ENCODE measurements at places on chromosomes 13 and 19.
A peak's percentile ranks its signal among the peaks of the same experiment; 100 is the strongest.

DNA sequence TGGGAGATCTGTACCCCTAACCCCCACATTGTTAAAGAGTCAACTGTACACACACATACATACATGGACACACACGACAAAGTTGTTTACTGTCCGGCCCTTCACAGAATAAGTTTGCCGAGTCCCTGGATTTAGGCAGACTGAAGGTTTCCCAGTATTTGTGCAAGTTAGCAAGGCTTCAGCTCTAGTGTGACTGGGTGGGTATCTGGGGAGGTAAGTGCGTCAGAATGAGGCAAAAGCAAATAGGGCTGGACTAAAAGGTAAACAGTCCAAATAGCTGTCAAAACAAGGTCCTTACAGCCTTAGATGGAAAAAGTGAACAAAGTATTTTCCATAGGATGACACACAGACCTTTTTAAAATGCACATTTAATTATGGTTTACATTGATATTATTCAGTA is 228.4 kb upstream of the UFM1 start:
- DNase-seq: no peak

GRCh38 chr19:51595190-51596175 is 24.4 kb downstream of the ZNF175 start:
- DNase-seq: no peak

DNA sequence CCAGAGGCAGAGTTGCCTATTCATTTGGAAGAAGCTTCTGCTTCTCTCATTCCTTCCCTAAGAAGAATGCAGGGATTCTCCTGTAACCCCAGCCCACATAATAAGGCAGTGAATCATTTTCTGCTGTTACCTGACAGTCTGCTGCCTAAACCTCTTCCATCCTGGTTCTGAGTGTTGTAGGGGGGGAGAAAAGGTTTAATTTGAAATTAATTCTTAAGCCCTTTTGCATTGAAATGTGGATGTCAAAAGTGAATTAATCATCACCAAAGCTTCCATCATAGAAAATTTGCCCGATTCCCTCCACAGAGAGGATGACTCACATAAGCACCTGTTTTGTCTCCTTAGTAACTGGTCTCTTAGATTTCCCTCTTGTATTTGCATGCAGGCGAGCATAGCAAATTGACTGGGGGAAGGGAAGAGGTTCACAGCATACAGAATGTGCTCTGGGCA is 146.7 kb upstream of the FNDC3A start:
- peak; percentile 44 for DNase-seq

- DNase-seq: no peak
These were observed 26.3 kb downstream of the SIPA1L3 start for GRCh38 chr19:37932985-37933936.

DNA sequence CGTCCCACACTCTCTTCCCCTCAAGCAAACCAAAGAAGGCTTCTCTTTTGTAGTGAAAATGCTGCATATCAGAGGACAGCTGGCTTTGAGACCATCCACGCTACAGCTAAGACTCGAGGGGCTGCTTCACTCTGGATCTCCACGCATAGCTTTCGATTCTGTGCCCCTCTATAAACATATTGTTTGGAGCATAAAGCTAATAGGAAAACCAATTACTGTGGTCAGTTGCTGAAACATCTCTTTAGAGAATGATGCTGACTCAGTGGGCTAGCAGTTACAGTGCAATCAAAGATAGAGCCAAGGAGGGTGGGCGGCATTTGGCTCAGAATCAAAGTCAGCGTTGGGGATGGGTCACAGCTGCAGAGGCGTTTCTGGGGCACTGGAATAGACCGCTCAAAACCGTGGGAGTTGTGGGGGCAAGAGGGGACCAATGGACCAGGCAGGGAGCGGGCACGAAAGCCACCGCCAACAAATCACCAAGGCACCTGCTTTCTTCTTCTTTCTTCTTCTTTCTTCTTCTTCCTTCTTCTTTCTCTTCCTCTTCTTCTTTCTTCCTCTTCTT is 76.7 kb downstream of the RASL11A start:
- no peak for DNase-seq

DNA sequence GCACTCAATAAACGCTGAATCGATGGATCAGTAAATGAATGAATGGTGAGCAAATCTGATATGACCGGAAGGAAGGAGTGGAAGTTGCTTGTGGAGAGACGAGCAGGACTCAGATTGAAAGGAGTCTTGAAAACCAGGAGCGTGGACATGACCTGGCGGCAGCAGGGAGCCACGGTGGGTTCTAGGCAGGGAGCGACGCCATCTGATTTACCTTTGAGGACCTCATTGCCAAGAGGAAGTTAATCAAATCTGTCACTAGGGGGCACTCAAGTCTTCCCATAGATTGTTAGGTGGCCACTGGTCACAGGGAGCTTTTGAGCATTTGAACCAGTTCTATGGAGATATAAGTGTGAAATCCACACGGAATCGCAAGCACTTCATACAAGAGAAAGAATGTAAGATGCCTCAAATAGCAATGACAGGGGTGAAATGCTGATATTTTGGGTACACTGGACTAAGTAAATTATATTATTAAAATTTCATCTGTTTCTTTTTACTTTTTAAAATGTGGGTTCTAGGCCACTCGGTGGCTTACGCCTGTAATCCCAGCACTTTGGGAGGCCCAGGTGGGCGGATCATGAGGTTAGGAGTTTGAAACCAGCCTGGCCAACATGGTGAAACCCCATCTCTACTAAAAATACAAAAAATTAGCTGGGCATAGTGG is 9.2 kb upstream of the FBN3 start:
- DNase-seq: peak; percentile 86

DNA sequence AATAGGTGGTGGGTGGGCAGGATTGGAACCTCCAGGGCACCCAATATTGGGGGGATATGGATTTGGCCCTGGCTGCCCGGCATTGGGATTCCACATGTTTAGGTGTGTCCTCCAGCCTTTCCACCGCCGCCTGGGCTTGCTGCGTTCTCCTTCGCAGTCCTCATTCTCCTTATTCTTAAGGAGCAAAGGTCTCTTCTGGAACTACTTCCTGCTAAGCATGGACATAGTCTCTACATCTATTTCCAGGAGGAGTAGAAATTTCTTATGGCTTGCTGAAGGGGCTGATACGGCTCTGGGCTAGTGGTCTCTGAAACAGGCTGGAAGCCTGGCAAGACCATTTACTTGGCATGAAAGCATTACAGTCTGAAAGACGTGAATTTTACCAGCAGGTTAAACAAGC is 9.2 kb upstream of the FCGBP start:
- DNase-seq: no peak

DNA sequence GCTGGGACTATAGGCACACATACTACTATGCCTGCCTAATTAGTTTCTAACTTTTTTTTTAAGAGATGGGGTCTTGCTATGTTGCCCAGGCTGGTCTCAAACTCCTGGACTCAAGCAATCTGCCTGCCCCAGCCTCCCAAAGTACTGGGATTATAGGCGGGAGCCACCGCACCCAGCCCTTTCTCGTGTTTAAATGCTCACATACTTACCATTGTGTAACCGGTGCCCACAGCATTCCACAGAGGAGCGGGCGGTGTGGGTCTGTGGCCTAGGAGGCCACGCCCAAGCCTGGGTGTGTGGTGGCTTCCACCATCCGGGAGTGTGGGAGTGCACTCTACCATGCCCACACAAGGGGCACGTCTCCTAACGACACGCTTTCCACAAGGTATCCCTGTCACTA is 7.7 kb downstream of the LMNB2 start:
- no peak for DNase-seq

DNA sequence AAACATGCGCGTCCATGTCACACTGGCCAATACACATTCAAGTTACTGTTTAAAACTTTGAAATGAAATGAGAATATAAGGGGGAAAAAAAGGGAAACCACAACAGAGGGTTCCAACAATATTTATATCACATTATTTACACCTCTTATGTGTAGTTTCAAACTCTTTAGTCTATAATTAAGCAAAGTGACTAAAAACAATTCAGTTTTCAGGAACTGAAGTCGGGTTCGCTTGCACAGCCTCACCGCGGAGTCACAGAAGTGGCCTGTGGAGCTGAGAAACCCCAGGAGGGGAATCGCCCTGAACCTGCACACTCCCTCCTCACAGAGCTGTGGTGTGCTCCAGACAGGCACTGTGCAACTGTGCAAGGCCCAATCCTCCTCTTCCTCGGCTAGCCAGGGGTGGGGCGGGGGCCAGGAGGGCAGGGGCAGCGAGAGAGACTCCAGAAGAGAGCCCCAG is 75.9 kb downstream of the STK24 start:
- no peak for DNase-seq

GRCh38 chr13:50011461-50011860 is 3.8 kb upstream of the KCNRG start:
- DNase-seq: no peak

DNA sequence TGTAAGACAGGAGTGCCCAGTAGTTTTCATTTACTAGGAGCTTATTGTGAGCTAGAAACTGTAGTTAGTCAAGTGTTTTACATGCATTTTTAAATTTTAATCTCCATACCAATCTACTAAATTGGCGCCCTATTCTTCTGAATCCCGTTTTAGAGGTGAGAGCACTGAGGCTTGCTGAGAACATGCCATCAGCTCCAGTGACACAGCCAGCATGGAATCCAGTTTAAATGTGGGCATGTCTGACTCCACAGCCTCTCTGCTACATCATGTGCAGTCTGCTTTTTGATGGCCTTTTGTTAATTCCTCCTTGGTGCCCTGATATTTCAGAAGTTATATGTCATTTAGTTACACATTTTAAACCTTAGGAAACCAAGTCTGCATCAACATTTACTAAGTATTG is 325.4 kb downstream of the DLEU7 start:
- DNase-seq: no peak

DNA sequence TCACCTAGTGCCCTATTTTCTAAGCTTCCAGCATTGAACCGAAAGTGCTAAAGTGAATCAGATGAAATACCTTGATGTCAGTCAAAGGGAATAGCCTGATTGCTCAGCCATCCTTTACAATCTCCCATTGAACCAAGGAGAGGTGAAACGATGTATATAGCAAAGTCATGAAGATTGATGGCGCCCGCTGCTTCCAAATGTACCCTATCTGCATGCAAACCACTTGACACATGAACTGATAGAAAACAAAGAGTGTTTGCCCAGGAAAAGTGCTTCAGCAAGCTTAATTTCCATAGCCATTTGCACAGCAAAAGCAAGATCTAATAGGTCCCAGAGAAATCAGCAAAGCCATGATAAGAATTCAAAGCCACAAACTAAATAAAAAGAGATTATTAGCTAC is 624.9 kb upstream of the PCDH9 start:
- DNase-seq: no peak

DNA sequence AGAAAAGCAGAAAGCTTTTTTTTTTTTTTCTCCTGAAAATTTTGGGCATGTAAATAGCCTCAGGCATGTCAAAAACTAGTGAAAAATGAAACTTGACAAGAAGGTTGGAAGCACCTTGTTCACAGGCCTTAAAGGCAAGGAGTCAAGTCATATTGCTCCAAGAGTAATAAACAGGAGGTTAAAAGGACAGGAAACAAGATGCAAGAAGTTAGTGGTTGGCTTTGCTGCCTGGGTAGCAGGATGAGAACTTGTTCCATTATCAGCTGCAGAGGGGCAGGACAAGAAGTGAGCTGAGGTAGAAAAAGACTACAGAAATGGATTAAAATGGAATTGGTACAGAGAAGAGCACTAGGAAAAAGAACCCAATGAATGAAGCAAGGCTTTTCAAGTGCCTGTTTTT is 242.6 kb downstream of the DCT start:
- DNase-seq: no peak

DNA sequence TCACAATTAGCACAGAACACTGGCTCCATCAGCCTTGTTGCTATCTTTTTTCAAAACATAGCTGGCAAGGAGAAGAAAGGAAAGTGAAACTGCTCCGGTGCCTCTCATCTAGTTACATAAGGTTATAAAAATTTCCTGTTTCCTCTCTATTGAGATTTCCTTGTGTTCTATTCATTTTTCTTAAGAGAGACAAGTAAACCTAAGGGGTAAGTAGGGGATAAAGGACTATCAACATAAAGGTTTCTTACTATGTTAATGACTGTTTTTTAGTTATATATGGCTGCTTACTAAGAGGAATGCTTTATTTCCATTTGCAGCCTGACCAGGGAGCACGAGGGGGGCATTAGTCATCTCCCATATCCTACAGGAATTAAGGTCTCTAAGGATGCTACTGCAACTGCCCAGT is 73.2 kb upstream of the MLNR start:
- peak; percentile 46 for DNase-seq

DNA sequence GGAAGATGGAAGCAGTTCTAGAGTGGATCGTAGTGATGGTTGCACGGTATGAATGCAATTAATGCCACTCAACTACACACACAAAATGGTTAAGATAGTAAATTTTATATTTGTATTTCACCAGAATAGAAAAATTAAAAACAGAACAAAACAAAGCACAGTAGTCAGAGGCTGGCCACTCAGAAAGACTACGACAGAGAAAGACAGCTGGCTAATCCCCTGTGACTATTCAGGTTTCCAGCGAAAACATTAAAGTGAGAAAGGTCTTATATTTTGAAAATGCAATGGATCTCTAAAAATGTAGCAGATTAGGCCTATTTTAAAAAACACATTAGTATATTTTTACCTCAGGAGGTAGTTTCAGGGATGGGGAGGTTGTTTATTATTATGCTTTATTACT is 131.3 kb upstream of the POSTN start:
- no peak for DNase-seq

DNA sequence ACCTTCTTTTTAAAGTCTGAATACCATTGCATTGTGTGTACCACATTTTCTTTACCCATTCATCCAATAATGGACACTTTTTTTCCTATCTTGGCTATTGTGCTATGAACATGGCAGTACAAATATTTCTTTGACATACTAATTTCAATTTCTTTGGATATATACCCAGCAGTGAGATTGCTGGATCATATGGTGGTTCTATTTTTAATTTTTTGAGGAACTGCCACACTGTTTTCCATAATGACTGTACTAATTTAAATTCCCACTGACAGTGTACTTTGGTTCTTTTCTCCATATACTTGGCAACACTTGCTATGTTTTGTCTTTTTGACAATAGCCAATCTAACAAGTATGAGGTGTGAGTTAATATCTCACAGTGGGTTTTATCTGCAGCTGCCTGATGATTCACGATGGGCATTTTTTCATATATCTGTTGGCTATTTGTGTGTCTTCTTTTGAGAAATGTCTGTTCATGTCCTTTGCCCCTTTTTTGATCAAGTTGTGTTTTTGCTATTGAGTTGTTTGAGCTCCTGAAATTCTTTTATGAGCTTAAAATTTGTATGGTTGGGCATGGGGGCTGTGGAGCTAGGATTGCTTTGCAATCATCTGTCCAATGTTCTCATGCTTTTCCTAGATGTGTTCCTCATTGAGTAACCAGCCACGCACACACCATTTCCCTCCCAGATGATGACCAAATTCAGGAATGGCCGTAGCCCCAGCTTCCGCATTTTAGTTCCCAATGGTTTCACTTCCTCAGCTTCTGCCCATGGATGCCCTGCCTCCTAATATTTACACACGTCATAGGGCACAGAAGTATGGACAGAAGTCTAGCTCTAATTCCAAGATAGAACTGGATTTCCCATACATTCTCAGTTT is 380.0 kb upstream of the SGCG start:
- DNase-seq: no peak

GRCh38 chr13:73835138-73835721 is 299.0 kb downstream of the KLF12 start:
- peak; percentile 69 for DNase-seq

- no peak for DNase-seq
These were observed 838.0 kb downstream of the UQCRFS1 start for GRCh38 chr19:28374971-28375370.

GRCh38 chr13:50130123-50130946 is 115.1 kb downstream of the KCNRG start:
- no peak for DNase-seq

GRCh38 chr13:106990594-106990993 is 422.7 kb upstream of the ARGLU1 start:
- no peak for DNase-seq

All from CD4-positive, alpha-beta T cell treated with Interleukin-2 at 100 ng/mL for 4 hours (primary cell).